ENCODE measurements at places on chromosomes 13 and 19.
A peak's percentile ranks its signal among the peaks of the same experiment; 100 is the strongest.

- DNase-seq = no peak
These were observed 108.6 kb downstream of the AKAP11 start for GRCh38 chr13:42380420-42381164.

GRCh38 chr19:5588906-5589676 lies 21.3 kb upstream of the TINCR start:
- no peak for DNase-seq

GRCh38 chr13:59176775-59177174 lies 987.0 kb downstream of the DIAPH3 start:
- DNase-seq = no peak

- peak; percentile 24 for DNase-seq
These were observed 26.8 kb upstream of the ACOD1 start for GRCh38 chr13:76921516-76921915.

GRCh38 chr19:54114340-54115108 lies 933 bp downstream of the TFPT start:
- no peak for DNase-seq

GRCh38 chr19:9877780-9878510 lies 42.8 kb downstream of the PIN1 start:
- DNase-seq = peak; percentile 68

DNA sequence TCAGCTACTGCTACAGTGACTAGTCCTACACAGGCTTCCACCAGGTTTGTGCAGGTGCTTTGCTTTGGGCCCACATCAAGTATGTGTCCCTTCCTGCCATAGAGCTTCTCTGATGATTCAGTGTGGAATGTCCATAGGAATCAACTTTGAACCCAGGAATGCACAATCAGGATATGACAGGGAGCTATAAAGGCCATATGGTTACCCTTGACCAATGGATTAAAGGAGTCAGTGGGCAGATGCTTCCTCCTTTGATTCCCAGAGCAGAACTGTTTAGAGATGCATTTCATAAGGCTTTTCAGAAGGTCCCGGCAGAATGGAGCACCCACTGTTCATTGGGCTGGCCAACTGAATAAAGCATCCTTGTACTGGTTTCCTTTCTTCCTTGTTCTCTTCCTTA lies 145.2 kb upstream of the WASF3 start:
- no peak for DNase-seq

DNA sequence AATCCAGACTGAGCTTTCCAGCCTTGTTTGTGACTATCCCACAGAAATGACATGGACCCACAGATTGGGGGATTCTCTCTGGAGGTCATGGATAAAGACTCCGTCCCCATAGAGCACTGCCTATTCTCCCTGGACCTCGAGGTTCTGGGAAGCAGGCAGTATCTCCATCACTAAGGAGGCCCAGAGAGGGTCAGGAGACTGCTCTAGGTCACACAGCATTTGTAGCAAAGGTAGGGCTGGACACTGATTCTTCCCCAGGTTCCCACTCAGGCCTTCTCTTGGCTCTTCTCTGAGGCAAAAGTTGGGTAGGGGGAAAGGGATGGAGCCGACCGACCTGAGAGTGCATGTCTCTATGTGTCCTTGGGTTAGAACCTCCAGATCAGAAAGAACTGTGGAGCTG lies 80.9 kb downstream of the PTPRS start:
- DNase-seq = no peak

DNA sequence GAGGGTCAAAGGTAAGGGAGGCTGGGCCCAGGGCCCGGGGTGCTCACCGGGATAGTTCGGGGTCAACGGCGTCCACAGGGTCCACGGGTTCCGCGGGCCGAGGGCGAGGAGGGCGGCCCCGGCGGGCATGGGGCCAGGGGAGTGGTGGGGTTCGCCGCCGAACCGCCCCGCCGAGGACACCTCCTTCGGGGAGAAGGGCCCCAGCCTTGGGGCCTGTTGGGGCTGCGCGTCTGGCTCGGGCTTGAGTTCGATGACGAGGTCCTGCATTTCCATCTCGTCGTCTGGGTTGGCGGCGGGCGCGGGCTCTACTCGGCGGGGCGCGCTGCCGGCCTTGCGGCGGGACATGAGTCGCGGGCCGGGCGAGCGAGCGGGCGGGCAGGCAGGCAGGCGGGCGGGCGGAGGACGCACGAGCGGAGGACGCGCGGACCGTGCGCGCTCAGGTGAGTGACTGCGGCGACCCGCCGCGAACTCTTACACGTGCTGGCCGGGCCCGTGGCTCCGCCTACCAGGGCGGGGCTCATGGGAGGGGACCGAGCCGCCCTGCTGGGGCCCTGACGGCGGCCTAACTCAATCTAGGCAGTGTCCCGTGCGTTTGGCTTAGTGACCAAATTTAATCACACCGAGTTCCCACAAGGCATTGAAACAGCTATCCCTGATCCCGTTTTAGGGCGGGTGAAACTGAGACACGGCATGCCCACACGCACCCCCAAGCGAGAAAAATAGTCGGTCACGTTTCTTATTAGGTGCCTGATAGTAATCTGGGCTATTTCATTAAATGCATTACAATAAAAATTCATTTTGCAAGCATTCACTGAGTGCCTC lies at the start of gene ZNF296:
ZNF296 (minus strand) TSS at position 450 of the 822 bp plus-strand sequence; CDS start at position 345, 105 bp downstream.
- DNase-seq = peak; percentile 26

DNA sequence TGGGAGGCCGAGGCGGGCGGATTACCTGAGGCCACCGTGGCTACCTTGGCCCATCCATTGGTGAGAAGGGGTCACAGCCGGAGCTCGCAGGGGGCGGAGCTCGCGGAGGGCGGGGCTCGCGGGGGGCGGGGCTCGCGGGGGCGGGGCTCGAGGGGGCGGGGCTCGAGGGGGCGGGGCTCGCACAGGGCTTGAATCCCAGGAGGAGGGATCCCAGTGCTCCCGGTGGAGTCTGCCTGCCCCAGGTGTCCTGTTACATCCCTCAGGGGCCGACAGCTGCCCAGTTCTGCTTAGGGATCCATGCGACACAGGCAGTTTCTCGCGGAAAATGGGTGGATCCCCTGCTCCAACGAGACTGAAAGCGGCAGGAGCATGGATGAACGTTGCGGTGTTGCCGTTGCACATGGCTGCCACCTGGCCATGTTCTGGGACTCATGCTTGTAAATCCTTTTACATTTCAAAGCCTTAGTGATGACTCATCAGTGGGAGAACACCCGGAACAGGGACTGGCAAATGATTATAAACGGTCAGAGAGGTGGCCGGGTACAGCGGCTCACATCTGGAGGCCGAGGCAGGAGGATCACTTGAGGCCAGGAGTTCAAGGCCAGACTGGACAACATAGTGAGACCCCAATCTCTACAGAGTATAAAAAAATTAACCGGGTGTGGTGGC lies 25.1 kb downstream of the TMPRSS9 start:
- peak; percentile 84 for DNase-seq

DNA sequence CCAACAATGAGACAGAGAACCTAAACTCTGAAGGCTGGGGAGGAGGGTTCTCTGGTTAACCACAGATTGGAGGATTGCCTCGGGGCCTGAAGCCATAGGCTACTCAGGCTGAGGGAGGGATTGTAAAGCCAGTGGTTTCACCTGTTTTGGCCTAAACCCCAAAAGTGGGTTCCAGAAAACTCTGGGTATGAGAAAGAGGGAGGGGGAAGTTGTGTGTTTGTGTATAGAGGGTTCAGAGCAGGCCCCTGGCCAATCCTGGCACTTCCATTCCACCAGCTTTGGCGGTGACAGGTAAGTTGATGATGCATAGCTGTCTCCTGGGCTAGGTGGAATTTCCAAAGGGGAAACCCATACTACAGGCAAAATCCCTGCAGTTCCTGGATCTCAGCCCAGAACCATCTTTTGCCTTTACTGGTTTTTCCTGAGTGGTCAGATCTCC lies 13.5 kb upstream of the CCDC97 start:
- no peak for DNase-seq

DNA sequence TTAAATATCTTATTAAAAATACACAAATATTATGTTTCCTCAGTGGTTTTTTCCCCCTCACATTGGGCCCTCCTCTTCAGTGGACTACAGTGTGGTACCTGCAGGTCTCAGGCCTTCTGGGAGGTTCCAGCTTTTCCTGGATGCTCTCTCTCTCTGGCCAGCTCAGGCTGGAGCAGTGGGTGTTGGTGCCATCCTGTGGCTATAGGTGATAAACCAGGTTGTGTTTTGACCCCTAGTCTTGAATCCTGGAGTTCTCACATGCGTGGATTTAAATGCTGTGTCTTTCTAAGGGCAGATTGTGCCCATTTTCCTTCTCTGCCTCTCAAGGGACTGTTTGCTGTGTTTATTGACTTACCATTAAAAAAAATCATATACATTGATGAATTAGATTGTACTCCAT lies 41.2 kb upstream of the ZNF527 start:
- DNase-seq = no peak

DNA sequence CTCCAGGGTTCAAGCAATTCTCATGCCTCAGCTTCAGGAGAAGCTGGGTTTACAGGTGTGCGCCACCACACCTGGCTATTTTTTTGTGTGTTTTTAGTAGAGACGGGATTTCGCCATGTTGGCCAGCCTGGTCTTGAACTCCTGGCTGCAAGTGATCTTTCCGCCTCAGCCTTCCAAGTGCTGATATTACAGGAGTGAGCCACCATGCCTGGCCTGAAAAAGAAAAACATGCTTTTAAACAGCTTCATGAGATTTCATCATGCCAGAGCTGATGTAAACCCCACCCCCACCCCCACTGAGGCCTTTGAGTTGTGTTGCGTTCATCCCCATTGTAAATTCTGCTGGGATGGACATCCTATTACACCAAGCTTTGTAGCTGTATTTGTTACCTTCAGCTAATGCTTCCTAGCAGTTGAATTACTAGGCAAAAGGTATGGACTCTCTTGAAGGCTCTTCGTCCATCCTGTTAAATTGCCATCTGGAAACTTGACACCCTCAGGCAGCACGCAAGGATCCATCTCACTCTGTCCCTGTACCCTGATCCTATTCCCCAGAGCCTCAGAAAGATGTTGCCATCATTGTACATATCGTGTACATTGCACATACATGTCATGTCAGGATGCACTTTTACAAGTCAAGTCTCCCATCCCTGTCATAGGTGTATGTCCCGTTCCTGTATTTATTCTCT lies 47.3 kb downstream of the NFIX start:
- peak; percentile 79 for DNase-seq

DNA sequence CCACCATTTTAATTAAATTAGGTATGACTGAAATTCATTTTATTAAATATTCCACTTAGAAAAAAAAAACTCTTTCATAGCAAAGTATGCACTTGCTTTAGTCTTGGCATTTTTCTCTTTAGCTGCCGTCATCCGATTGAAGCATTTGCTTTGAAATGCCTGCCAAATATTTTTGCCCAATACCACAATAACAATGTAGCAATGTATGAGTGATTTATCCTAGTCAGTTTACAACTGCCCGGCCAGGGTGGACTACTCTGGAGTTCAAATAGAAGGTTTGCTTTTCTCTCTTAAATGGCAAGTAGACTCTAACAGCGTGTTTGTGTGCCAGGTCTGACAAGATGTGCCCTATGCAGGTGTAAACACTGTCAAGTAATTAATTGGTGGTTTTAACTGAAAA lies 675.3 kb upstream of the SGCG start:
- peak; percentile 41 for DNase-seq

DNA sequence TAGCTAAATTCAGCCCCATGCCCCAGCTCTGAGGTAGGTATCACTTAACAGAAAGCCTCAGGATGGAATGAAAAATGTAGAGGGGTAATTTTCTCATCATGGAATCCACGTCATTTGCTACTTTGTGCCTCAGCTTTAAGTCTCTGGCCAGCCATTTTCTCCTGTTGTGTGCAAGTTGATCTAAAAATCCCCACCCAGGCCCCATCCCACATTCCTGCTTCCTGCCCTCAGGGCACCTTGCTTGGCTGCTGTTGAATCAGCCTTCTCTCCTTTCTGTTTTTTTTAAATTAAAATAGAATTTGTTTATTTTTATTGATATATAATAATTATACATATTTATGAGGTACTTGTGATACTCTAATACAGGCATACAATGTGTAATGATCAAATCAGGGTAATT lies 179.9 kb upstream of the TSHZ3 start:
- DNase-seq = no peak

- DNase-seq = no peak
These were observed 57.5 kb upstream of the SIAH3 start for GRCh38 chr13:45909089-45909488.

- DNase-seq = no peak
These were observed 97.9 kb downstream of the UGGT2 start for GRCh38 chr13:95955255-95955654.

DNA sequence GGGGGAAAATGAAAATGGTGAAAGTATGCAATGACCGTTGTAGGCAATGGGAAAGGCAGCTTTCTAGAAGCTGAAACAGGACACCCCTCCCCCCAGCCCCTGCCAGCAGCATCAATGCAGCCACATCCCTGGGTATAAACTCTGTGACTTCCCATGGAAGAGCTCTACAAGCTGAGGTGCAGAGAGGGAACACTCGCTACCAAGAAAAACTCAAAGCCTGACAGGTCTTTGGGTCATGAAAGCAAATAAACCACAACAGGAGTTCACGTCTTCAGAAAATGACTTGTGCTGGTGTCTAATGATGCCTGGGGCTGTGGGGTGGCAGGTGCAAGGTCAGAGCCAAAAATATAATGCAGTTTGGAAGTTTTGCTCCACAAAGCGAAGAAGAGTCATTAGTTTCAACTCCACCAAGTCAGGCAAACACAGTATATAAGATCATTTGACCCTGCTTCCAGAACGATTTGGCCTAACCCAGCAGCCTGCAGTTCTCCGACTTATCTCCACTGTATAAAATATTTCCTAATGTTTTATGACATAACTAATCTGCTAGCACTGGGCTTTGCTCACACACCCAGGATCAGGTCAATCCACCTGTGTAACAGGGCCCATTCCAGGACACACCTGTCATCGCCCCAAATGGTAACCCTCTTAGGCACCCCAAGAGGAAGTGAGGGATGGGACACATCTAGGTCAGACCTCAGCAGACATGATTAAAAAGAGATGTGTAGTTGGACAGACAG lies 102.1 kb downstream of the IRS2 start:
- no peak for DNase-seq

- no peak for DNase-seq
These were observed 221.6 kb downstream of the NBEA start for GRCh38 chr13:35163674-35164073.

DNA sequence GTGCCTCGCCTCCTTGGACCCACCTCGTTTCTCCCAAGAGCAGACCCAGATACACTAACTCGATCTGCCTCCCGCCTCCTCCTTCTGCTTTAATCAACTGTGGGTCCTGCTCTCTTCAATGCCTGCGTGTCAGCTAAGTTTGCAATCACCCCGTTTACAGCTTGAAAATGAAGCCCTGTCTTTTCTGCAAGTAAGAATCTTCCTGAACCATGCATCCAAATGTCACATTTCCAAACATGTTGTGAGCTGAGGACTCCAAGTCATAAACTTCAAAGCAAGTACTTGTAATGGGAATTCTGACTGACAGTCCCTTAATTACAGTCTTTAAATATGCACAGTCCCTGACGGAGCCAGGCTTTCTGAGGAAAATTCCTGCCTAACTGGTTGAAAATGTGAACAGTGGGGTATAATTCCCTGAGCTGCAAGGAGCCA lies 154.9 kb upstream of the UQCRFS1 start:
- DNase-seq = no peak

DNA sequence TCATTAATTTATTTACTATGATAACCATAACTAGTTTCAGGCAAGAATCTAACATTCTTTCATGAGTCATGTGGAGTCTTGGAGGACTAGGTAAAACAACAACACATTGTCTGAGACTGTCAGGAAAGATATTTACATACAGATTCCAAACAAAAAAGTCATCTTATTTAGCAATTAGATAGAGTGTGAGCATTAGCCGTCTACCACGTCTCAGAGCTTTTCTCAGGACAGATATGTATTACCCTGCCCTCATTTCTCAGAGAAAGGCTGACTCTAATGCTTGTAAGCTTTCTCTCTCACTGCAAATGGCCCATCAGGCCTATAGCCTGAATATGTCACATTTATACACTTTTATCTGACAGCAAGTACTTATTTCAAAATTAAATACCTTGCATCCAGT lies 312.1 kb upstream of the PCDH20 start:
- peak; percentile 17 for DNase-seq

All from fibroblast of upper back skin (primary cell).